ENCODE measurements at places on chromosomes 16 and 17. TPM values are rescaled to one million over a fixed set of nuclear protein-coding genes. Genes with fewer than 3 reads are reported as not detected.

Gene ENPP7
- total RNA-seq: not detected

Gene TBC1D3G
- total RNA-seq: not detected

Gene TPSAB1
- 30.4 TPM for total RNA-seq

Gene CIAO2B
- total RNA-seq: 146 TPM

Gene ADAMTS18
- 0.29 TPM for total RNA-seq

Gene TBC1D3K
- not detected for total RNA-seq

Gene SEPTIN1
- total RNA-seq: 4.3 TPM

Gene PIGQ
- total RNA-seq: 59.3 TPM

Gene RASD1
- total RNA-seq: 24.9 TPM

Gene TBC1D3H
- not detected for total RNA-seq

Gene GAS7
- total RNA-seq: 17.0 TPM

Gene CLEC10A
- 9.7 TPM for total RNA-seq

Gene KRTAP3-2
- total RNA-seq: not detected

Gene CA10
- total RNA-seq: 0.27 TPM

Gene EPN3
- total RNA-seq: 79.8 TPM

GRCh38 chr16:80931801-80932707 is 74.6 kb downstream of the CMC2 start:
- no peaks in the 10 kb centered on the region for H3K36me3 ChIP-seq
- peak overlapping the region; percentile 45 for H3K4me3 ChIP-seq
- peak; percentile 53 for DNase-seq
- peak overlapping the region; percentile 36 for H3K27ac ChIP-seq

DNA sequence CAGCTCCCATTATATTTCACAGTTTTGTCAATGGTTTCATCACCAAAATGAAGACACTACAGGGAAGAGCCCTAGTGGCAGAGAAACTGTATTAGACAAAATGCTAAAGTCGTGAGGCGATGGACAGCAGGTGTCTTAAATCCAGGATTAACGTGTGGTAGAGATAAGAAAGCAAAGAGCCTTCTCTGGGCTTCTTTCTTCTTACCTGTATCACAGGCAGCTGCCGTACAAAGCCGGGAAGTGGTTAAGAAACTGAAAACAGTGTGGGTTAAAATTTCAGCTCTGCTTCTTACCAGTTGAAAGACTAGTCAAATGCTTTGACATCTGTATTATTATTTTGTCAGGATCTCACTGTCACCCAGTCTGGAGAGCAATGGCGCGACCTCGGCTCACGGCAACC is 98.2 kb upstream of the NUDT7 start:
- no peak overlapping the region for H3K27ac ChIP-seq
- H3K36me3 ChIP-seq: no peaks in the 10 kb centered on the region
- DNase-seq: no peak
- H3K4me3 ChIP-seq: no peak overlapping the region

DNA sequence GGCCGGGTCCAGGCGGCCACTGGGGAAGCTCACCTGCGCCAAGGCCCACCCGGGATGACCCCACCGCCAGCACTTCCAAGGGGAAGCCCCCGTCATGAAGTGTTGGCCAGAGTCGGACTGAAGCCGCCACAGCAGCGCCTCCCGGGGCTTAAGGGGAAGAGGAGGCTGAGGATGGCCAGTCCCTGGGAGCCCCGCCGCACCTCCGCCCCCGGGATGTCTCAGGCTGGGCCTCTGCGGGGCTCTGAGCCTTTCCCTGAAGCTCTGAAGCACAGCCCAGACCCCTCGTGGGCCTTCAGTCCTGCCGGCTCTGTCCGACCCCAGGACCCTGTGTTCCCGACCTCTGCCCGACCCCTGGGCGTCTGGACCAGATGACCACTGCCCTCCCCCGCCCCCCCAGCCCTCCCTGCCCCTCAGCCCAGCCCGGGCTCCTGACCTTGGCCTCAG is 42.8 kb upstream of the ACSF3 start:
- no peaks in the 10 kb centered on the region for H3K27me3 ChIP-seq
- H3K27ac ChIP-seq: no peak overlapping the region
- no peaks in the 10 kb centered on the region for H3K4me1 ChIP-seq
- H3K4me3 ChIP-seq: no peak overlapping the region
- DNase-seq: no peak

GRCh38 chr17:82750241-82750908 is 1.5 kb upstream of the TBCD start:
- DNase-seq: no peak
- H3K4me3 ChIP-seq: no peak overlapping the region
- H3K4me1 ChIP-seq: peaks cover 4% of the 10 kb centered on the region
- H3K27ac ChIP-seq: no peak overlapping the region
- no peaks in the 10 kb centered on the region for H3K36me3 ChIP-seq

DNA sequence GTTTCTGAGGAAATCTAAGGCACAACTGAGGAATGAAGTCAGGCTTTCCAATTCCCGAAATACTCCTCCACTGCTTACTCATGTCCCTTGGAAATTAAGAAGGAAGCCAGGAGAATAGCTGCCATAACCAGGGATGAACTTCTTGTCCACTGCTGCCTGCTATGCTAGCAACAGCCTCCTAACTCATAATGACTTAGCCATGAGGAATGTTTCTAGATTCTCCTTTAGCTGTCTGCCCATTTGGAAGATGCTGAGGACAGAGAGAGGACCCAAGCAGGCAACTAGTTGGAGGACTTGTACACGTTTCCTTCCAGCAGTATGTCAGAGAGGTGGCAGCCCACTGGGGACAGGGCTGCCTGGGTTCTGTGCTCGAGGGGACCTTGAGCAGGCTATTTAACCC is 939 bp upstream of the CCL2 start:
- no peak overlapping the region for H3K4me3 ChIP-seq
- H3K27me3 ChIP-seq: no peaks in the 10 kb centered on the region
- DNase-seq: no peak
- no peaks in the 10 kb centered on the region for H3K4me1 ChIP-seq

GRCh38 chr17:68522266-68522665 is 10.0 kb downstream of the PRKAR1A start:
- no peak overlapping the region for H3K4me3 ChIP-seq
- no peaks in the 10 kb centered on the region for H3K27me3 ChIP-seq
- H3K4me1 ChIP-seq: no peaks in the 10 kb centered on the region
- peaks cover 4% of the 10 kb centered on the region for H3K36me3 ChIP-seq
- H3K27ac ChIP-seq: no peak overlapping the region

DNA sequence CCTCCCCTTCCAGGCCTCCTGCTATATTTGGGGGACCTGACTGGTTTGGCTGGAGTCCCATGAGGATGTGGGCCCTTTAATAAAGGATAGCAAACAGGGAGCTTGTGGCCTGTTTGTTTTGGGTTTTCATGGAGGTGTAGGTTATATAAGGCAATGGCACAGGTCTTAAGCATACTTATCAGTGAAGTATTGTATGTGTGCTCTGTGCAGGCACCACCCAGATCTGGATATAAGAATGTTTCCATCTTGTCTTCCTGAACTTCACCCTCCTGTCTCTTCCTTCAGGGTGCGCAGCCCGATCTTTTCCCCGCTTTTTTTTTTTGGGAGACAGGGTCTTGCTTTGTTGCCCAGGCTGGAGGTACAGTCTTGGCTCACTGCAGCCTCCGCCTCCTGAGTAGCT is 10.6 kb downstream of the SLC52A1 start:
- no peak overlapping the region for H3K27ac ChIP-seq
- H3K36me3 ChIP-seq: peaks cover 9% of the 10 kb centered on the region
- DNase-seq: no peak
- no peaks in the 10 kb centered on the region for H3K27me3 ChIP-seq
- no peaks in the 10 kb centered on the region for H3K4me1 ChIP-seq

GRCh38 chr17:35254107-35254773 is 11.4 kb downstream of the SLFN5 start:
- peak; percentile 58 for DNase-seq
- H3K4me1 ChIP-seq: no peaks in the 10 kb centered on the region
- H3K27me3 ChIP-seq: no peaks in the 10 kb centered on the region
- H3K36me3 ChIP-seq: no peaks in the 10 kb centered on the region

- no peak overlapping the region for H3K27ac ChIP-seq
- no peaks in the 10 kb centered on the region for H3K36me3 ChIP-seq
- no peaks in the 10 kb centered on the region for H3K4me1 ChIP-seq
- H3K4me3 ChIP-seq: no peak overlapping the region
Observed at GRCh38 chr16:13483121-13483520, 436.8 kb upstream of the ERCC4 start.

DNA sequence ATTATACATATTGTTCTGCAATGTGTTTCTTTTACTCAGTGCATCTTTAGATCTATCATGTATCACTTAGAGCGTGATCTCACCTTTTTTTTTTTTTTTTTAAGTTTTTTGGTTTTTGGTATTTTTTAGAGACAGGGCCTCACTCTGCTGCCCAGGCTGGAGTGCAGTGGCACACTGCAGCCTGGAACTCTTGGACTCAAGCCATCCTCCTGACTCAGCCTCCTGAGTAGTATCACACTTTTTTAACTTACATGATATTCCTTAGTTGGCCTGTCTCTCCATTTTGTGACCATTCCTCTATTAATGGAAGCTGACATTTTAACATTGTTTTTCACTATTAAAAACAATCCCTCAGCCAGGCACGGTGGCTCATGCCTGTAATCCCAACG is 4.7 kb upstream of the MPO start:
- H3K27me3 ChIP-seq: no peaks in the 10 kb centered on the region
- no peak overlapping the region for H3K27ac ChIP-seq
- H3K4me3 ChIP-seq: no peak overlapping the region
- no peaks in the 10 kb centered on the region for H3K36me3 ChIP-seq
- H3K4me1 ChIP-seq: no peaks in the 10 kb centered on the region

GRCh38 chr17:50141026-50141744 is 9.3 kb downstream of the PPP1R9B start:
- no peak overlapping the region for H3K4me3 ChIP-seq
- no peak for DNase-seq
- H3K27ac ChIP-seq: no peak overlapping the region
- no peaks in the 10 kb centered on the region for H3K4me1 ChIP-seq

DNA sequence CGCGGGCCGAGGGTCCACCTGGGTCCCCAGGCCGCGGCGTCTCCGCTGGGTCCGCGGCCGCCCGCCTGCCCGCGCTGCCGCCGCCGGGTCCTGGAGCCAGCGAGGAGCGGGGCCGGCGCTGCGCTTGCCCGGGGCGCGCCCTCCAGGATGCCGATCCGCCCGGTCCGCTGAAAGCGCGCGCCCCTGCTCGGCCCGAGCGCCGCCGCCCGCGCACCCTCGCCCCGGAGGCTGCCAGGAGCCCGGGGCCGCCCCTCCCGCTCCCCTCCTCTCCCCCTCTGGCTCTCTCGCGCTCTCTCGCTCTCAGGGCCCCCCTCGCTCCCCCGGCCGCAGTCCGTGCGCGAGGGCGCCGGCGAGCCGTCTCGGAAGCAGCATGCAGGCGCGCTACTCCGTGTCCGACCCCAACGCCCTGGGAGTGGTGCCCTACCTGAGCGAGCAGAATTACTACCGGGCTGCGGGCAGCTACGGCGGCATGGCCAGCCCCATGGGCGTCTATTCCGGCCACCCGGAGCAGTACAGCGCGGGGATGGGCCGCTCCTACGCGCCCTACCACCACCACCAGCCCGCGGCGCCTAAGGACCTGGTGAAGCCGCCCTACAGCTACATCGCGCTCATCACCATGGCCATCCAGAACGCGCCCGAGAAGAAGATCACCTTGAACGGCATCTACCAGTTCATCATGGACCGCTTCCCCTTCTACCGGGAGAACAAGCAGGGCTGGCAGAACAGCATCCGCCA is 504 bp downstream of the FOXC2 start:
- H3K27ac ChIP-seq: no peak overlapping the region
- no peak for DNase-seq
- no peaks in the 10 kb centered on the region for H3K36me3 ChIP-seq

GRCh38 chr17:79529661-79530081 is 81.2 kb downstream of the RBFOX3 start:
- no peaks in the 10 kb centered on the region for H3K36me3 ChIP-seq
- no peaks in the 10 kb centered on the region for H3K27me3 ChIP-seq
- H3K4me3 ChIP-seq: no peak overlapping the region
- DNase-seq: no peak
- no peak overlapping the region for H3K27ac ChIP-seq

- no peak overlapping the region for H3K4me3 ChIP-seq
- peaks cover 34% of the 10 kb centered on the region for H3K36me3 ChIP-seq
- no peaks in the 10 kb centered on the region for H3K4me1 ChIP-seq
- DNase-seq: no peak
Observed at GRCh38 chr16:24568392-24568791, 29.0 kb downstream of the RBBP6 start.

- DNase-seq: no peak
- no peak overlapping the region for H3K27ac ChIP-seq
- H3K4me3 ChIP-seq: no peak overlapping the region
- no peaks in the 10 kb centered on the region for H3K36me3 ChIP-seq
Observed at GRCh38 chr17:4853208-4853671, 20.1 kb downstream of the MINK1 start.

DNA sequence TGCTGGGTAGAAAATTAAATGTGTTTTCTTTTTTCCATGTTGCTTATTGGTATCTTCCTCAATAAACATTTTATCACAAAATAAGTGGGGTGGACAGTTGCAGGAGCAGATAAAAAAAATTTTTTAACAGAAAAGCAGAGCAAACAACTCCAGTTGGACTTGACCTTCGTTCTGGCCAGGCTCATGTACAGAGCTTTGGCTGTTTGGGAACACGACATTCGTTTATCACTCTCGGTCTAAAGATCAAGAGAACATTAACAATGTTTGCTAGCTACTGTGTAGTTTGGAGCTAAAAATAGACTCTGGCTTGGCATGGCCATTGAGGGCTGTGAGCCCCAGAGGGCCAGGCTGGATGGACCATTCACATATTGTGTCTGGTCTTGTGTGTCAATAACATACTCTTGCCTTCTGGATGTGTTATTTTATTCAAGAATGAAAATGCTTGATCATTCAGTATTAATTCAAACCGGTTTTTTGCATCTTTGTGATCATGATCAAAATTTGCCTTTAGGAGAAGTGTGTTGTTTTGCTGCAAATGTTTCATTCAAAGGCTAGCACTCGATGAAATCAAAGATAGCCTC is 56.6 kb downstream of the TMEM186 start:
- peak; percentile 45 for DNase-seq
- H3K27me3 ChIP-seq: no peaks in the 10 kb centered on the region
- no peak overlapping the region for H3K4me3 ChIP-seq
- no peaks in the 10 kb centered on the region for H3K36me3 ChIP-seq

- H3K27me3 ChIP-seq: no peaks in the 10 kb centered on the region
- no peak overlapping the region for H3K27ac ChIP-seq
- no peak for DNase-seq
- no peaks in the 10 kb centered on the region for H3K4me1 ChIP-seq
Observed at GRCh38 chr16:138049-138417, 440 bp downstream of the NPRL3 start.

DNA sequence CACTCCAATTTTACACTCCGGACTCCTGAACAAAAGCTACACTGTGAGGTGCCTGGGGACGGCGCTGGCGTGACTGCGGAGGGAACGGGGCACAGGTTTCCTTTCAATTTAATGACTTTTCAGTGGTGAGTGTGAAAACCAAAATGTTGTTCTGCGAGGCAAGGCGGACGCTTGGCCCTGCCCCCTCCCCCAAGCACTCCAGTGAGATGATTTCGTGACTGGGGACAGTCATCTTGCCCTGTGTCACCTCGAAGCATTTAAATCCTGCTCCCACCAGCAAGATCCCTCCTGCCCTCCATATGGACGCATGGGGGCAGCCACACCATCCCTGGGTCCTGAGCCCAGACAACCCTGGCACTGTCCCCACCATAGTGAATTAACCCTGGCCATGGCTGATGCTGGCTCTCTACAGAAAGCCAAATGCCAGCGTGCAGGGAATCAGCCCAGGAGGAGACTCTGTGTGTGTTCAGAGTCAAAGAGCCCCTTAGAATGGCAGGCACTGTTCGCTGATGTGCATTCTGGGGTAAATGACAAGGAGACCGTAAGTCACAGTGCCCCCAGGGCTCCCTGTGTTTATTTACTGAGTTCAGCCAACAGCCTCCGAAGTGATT is 41.0 kb downstream of the C16orf95 start:
- H3K4me1 ChIP-seq: no peaks in the 10 kb centered on the region
- no peaks in the 10 kb centered on the region for H3K36me3 ChIP-seq

All from colonic mucosa (tissue), 4 donors.